ENCODE measurements at places on chromosomes 16 and 17.

DNA sequence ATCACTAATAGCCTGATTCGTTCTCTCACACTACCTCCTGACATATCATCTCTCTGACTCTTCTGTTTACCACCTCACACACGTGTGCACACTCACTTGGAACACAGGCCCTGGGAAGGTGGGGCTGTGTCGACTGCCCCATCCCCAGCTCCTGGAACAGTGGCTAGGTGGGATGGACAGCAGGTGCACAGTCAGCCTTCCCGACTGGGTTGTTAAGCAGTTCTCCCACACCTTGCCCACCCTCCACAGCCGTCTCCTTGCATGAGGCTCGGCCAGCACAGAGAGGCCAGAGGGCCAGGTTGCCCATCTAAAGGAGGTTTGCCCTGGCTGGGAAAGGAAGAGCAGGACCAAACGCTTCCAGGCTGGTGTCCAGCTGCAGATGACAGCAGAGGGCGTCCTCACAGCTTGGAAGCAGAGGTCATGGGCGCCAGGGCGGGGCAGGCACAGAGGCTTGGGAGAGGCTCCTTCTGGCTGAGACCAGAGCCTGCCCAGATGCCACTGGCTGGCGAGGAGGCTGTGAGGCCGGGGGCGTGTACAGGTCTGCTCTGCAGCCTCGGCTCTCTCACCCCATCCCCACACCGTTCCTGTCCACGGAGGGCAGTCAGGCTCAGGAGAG lies 92.8 kb downstream of the AMFR start:
- no peak for DNase-seq

- DNase-seq: no peak
Measured at GRCh38 chr16:5040451-5040850, 6.7 kb upstream of the NAGPA start.

DNA sequence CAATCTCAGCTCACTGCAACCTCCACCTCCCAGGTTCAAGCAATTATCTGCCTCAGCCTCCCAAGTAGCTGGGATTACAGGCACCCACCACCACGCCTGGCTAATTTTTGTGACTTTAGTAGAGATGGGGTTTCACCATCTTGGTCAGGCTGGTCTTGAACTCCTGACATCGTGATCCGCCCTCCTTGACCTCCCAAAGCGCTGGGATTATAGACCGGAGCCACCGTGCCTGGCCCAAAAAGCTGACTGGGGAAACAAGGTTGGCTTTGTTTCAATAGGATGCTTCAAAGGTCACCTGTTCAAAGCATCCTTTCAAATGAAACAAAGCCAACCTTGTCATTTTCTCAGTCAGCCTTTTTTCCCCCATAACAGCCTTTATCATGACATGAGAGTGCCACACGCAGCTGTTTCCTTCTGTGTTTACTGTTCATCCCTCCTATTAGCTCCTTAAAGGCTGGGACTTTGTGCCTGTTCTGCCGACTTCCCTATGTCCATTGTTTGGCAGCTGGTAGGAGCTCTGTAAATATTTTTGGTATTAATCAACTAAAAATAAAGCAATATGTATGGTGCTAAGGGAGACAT lies 51.1 kb downstream of the ADAMTS18 start:
- no peak for DNase-seq

- DNase-seq: no peak
Measured at GRCh38 chr16:82807311-82807710, 180.5 kb downstream of the CDH13 start.

- DNase-seq: no peak
Measured at GRCh38 chr16:8795091-8795490, 2.3 kb downstream of the TMEM186 start.

GRCh38 chr17:5355421-5356129 lies 63.9 kb downstream of the NUP88 start:
- DNase-seq: no peak

- no peak for DNase-seq
Measured at GRCh38 chr17:12995896-12996295, 21.9 kb downstream of the ELAC2 start.

DNA sequence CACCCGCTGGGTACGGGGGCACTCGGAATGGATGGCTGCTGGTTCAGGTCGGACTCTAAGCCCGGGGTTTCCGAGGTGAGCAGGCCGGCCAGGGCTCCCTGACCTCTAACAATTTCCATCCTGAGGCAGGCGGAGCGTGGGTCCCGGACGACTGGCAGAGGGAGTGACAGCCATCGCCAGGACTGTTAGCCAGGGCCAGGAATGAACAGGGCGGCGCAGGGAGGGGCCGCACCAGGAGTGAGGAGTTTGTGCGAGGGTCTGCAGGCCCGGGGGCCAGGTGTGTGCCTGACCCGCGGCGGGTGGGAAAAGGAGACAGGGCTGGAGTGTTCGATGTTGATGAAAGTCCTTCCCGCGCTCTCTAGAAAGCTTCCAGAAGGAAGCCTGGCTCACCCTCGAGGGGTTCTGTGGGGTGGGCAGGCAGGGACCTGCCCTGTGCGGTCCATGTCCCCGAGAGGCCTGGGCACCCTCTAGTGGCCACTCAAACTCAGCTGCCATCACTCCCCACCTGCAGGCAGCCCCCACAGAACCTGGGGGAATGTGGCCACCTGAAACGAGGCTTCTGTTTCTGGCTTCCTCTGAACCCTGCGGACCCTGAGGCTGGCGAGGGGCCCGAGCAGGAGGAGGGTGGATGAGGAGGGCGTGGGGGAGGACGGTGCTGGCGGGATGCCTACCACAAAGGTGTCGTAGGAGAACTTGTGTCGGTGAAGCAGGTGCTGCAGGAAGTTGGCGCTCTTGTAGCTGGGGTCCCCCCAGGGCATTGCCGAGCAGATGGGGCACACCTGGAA lies 8.2 kb downstream of the RNF166 start:
- DNase-seq: no peak

DNA sequence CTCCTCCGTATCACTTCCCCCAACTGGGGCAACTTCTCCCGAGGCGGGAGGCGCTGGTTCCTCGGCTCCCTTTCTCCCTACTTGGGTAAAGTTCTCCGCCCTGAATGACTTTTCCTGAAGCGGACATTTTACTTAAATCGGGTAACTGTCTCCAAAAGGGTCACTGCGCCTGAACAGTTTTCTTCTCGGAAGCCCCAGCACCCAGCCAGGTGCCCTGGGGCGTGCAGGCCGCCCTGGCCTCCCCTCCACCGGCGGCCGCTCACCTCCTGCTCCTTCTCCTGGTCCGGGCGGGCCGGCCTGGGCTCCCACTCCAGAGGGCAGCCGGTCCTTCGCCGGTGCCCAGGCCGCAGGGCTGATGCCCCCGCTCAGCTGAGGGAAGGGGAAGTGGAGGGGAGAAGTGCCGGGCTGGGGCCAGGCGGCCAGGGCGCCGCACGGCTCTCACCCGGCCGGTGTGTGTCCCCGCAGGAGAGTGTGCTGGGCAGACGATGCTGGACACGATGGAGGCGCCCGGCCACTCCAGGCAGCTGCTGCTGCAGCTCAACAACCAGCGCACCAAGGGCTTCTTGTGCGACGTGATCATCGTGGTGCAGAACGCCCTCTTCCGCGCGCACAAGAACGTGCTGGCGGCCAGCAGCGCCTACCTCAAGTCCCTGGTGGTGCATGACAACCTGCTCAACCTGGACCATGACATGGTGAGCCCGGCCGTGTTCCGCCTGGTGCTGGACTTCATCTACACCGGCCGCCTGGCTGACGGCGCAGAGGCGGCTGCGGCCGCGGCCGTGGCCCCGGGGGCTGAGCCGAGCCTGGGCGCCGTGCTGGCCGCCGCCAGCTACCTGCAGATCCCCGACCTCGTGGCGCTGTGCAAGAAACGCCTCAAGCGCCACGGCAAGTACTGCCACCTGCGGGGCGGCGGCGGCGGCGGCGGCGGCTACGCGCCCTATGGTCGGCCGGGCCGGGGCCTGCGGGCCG lies 1.6 kb downstream of the HIC1 start:
- no peak for DNase-seq

- DNase-seq: no peak
Measured at GRCh38 chr17:63041251-63041650, 75.2 kb downstream of the TANC2 start.

- no peak for DNase-seq
Measured at GRCh38 chr16:24543949-24544348, 4.6 kb downstream of the RBBP6 start.

GRCh38 chr16:56847173-56847910 lies 17.7 kb upstream of the SLC12A3 start:
- no peak for DNase-seq

DNA sequence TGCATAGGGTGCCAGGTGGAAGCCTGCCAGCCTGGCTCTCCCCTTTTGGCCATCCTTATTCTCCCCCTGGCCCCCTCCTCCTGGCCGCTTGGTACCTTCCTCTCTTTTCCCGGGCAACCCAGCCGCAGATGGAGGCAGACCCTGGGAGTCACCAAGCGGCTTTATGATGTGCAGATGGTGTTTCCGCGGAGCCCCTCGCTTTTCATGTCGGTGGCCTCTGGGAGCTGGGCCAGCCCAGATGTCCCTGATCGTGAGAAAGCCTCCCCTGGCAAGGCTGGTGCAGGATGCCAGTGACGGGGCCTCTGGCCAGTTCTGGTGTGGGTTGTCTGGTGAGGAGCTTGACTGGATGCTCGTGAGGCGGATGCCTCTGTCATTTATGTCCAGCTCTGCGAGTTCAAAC lies 18.0 kb upstream of the BRD7 start:
- no peak for DNase-seq

DNA sequence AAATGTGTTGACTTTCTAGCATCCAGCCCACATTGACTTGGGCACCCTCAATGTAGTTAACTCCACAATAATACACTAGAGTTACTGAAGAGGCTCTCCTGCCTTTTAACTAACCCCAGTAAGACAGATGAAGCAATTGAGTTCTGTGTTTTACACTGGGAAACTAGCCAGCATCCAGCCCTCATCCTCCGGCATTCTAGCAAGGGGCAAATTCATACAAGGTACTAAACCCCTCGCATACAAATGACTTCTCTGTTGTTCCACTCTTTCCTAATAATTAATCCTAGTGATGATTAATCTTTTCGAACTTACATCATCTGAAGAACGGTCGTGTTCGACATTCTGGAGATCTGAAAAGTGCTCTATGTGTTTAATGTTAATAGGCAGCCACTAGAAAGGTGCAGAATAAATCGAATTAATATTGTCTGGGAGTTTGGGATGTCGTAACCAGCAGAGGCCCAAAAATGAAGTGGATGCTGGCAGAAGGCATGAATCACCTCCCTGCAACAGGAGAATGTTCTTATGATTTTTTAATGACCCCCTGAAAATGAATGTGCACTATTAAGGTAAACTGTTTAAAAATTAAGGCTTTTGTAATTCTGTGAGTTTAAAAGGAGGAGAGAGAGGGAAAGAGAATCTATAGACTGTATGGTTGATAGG lies 249.4 kb downstream of the SNX29 start:
- no peak for DNase-seq

DNA sequence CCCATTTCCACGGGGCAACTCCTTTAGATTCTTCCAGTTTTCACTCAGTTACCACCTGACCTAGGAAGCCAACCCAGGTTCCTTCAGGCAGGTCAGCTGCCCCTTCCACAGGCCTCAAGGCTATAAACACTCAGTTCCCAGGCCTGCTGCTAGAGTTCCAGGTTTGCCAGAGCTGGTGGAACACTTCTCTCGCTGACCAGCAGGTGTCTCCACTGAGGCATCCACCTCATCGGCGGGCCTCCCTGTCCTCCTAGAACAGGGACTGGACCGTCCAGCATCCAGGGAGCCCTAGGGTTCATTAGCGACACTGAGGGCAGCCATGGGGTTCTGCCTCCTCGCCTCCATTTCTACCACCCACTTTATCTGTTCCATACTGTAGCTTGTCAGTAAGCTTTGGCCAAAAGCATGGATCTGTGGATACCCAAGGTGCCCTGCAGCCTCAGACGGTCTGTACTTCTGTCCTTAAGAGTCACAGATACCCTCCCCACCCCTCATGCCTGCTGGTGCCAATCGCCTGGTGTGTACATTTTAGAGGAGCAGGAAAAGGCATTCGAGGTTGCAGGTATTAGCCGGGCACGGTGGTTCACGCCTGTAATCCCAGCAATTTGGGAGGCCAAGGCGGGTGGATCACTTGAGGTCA lies 29.0 kb downstream of the PIMREG start:
- DNase-seq: no peak

GRCh38 chr17:65750631-65751115 lies 189.2 kb upstream of the AXIN2 start:
- no peak for DNase-seq

DNA sequence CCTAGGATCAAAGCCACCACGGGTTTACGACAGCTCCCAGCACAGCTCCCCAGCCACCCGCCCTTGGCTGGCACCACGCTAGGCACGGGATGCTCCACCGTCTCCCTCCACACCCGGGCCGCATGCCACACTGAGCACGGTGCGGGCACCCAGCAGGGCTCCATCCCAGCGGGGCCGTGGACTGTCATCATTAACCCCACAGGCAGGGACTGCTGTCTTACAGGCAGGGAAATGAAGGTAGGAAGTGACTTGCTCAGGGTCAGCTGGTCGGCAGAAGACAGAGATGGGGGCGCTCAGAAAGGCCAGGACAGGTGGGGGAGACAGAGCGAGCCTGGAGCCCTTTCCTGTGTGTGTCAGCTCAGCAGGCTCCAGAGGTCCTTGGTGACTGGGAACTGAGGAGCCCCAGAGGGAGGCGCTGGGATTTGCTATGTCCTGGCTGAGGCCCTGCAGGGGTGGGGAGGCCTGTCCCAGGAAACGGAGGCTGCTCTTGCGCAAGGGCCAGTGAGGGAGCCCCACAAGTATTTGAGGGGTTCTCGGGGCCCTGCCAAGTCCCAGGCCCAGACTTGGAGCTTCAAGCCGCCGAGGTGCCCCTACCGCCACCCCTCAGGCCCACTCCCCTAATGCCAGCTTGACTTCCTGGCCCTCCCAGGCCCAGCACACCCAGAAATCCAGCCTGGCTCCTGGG lies 3.2 kb downstream of the UBALD1 start:
- DNase-seq: no peak

- no peak for DNase-seq
Measured at GRCh38 chr16:85092851-85093250, 19.4 kb downstream of the CIBAR2 start.

DNA sequence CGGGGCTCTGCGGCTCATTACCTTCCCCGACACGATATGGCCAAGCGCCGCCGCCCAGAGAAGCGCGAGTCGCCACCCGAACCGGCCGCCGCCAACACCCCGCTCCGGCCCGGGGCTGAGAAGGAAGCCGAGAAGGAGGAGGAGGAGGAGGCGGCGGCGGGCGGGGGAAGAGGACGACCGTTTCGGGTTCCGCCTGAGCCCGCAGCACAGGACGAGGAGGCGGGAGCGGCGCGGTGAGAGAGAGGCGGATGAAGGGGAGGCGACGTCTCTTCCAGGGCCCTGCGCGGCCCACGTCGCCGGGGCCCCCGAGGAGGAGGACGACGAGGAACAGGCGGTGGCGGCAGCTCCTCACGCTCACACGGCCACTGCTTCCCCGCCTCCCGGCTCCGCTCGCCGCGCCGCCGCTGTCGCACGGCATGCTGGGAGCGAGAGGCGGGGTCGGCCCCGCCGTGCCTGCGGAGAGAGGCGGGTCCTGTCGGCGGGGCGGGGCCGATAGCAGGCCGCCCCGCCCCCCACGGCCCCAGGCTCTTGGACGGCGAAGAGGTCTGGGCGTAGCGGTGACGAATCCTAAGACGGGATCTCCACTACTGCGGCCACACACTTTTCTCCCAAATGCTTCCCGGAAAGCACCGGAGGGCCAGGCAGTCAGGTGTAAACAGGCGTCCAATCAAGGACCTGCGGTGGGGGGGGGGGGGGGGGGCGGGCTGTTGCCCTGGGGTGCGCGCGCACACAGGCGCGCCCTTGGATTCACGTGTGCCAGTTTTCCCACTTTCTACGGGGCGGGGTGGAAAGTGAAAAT lies 97.3 kb upstream of the METTL9 start:
- no peak for DNase-seq

- no peak for DNase-seq
Measured at GRCh38 chr17:76138896-76139752, 1.9 kb downstream of the FOXJ1 start.

All from vagina (tissue), 2 donors.